Left lobe of liver (tissue), 2 donors: ENCODE measurements at places on chromosomes 16 and 17. TPM values are rescaled to one million over a fixed set of nuclear protein-coding genes. Genes with fewer than 3 reads are reported as not detected.

Gene PRSS36
- 1.5 TPM for total RNA-seq

Gene SKAP1
- 20.9 TPM for total RNA-seq

Gene CDK5RAP3
- total RNA-seq: 107 TPM

Gene MYL4
- not detected for total RNA-seq

Gene SCNN1G
- not detected for total RNA-seq

Gene TMEM92
- 3.0 TPM for total RNA-seq

Gene SGF29
- total RNA-seq: 19.3 TPM

Gene ZNF75A
- total RNA-seq: 10.2 TPM

Gene C16orf92
- not detected for total RNA-seq

Gene CEMP1
- 0.20 TPM for total RNA-seq

Gene AMFR
- 159 TPM for total RNA-seq

Gene ITGAD
- total RNA-seq: 0.70 TPM

Gene CD300E
- total RNA-seq: 0.08 TPM

Gene AGRP
- total RNA-seq: not detected

Gene HIRIP3
- total RNA-seq: 9.2 TPM

Gene KRT27
- total RNA-seq: not detected

Gene CCL15
- total RNA-seq: 13.8 TPM

Gene ADAMTS18
- total RNA-seq: 0.28 TPM

Gene SLC6A2
- not detected for total RNA-seq

Gene NTN1
- 11.5 TPM for total RNA-seq

Gene STX1B
- 4.2 TPM for total RNA-seq

Gene WIPI1
- 24.9 TPM for total RNA-seq

Gene CA5A
- total RNA-seq: 35.7 TPM

Gene ABCA9
- total RNA-seq: 8.9 TPM

Gene TBC1D26
- not detected for total RNA-seq

Gene TEX2
- 35.1 TPM for total RNA-seq

Gene MARVELD3
- total RNA-seq: 6.0 TPM

Gene QRICH2
- total RNA-seq: 2.6 TPM

Gene DPEP3
- not detected for total RNA-seq

Gene HID1
- total RNA-seq: 5.9 TPM

Gene TSPOAP1
- 6.5 TPM for total RNA-seq

Gene GCGR
- 109 TPM for total RNA-seq

Gene ARRB2
- 26.2 TPM for total RNA-seq

Gene KRT14
- total RNA-seq: not detected

Gene BOLA2B
- total RNA-seq: 21.7 TPM

Gene GNG13
- not detected for total RNA-seq

Gene NMT1
- total RNA-seq: 77.0 TPM

Gene KIF18B
- 0.25 TPM for total RNA-seq

Gene MT4
- not detected for total RNA-seq

Gene NIP7
- 8.1 TPM for total RNA-seq

Gene LRRC37A
- 0.45 TPM for total RNA-seq
